ENCODE measurements at places on chromosomes 2 and 18.
A peak's percentile ranks its signal among the peaks of the same experiment; 100 is the strongest.

DNA sequence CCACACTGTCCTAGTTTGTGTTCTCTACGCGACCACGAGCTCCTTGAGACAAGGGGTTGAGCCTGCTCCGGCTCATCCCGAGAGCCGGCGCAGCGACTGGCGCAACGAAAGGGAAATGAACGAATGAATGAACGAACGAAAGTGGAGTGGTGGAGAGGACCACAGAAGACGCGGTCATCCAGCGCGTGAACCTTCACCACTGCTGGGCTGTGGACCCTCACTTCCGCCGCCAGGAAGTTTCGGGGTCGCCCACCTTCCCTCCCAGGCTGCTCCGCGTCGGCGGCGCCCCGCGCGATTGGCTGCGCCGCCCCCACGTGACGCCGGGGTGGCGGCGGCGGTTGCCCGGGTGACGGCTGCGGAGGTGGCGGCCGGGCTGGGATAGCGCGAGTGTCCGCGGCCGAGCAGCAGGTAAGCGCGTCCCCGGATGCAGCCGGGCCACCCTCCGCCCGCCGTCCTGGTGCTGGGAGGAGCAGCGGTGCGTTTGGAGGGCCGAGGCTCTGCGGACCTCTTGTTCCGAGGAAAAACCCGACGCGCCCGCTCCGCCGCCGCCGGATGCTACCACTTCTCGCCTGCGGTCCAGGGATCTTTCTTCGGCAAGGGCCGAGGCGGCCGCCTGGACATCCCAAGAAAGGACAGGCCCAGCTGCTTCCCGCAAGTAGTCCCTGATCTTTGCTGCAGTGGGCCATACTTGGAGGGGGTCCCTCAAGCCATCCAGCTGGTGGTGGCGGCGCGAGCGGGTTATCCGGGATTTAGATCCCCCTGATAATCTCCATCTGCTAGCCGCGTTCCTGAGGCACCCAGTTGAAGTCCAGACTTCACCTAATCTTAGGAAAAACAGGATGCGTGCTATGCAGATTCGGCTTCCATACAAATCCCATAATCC is at the start of gene ARMC9:
TSS of gene ARMC9 (plus strand) at position 341 of the 883 bp plus-strand sequence. CDS start 7,608 bp downstream, outside the sequence.
- peak; percentile 85 for DNase-seq

GRCh38 chr18:55744206-55744605 is 156.2 kb upstream of the TCF4 start:
- DNase-seq = no peak

- DNase-seq = peak; percentile 42
These were observed 821 bp upstream of the EML6 start for GRCh38 chr2:54722641-54723040.

DNA sequence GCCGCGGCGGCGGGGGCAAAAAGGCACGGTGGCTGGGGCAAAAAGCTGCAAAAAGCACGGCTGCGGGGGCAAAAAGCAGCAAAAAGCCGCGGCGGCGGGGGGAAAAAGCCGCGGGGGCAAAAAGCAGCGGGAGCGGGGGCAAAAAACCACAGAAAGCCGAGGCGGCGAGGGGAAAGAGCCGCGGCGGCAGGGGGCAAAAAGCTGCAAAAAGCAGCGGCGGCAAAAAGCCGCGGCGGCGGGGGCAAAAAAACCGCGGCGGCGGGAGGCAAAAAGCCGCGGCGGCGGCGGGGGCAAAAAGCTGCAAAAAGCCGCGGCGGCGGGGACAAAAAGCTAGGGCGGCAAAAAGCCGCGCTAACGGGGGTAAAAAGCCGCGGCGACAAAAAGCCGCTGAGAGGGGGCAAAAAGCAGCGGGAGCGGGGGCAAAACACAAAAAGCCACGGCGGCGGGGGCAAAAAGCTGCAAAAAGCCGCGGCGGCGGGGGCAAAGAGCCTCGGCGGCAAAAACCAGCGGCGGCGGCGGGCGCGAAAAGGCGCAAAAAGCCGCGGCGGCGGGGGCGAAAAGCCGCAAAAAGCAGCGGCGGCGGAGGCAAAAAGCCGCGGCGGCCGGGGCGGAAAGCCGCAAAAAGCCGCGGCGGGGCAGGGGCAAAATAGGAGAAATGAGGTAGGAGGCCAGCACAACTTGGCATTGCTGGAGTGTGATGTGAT is 123.4 kb downstream of the ANKRD30BL start:
- DNase-seq = no peak

DNA sequence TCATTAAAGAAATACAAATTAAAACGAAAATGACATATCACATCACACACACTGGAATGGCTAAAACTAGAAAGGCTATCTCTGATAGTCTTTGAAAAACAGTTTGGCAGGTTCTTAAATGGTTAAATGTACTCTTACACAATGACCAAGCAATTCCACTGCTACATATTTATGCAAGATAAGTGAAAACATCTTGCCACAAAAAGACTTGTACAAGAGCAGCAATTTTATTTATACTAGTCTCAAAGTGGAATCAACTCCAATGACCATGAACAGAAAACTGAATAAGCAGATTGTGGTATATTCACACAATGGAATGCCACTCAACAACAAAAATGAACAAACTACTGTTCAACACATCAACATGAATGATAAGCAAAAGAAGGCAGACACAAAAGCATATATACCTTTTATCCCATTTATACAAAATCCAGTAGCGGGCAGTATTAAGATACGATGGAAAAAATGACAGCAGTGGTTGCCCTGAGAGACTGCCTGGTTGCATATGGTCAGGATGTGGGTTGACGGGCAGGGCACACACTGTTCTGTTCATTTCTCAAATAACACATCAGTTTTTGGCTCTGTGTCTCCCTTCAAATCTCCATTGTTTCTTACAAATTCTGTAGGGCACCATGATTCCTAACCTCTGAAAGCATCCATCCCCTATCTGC is 25.4 kb downstream of the SP100 start:
- DNase-seq = no peak

- no peak for DNase-seq
These were observed 36.5 kb upstream of the CDH19 start for GRCh38 chr18:66640431-66640830.
